ENCODE measurements at places on chromosomes 5 and 9. TPM values are rescaled to one million over a fixed set of nuclear protein-coding genes. Genes with fewer than 3 reads are reported as not detected.

GRCh38 chr5:177302354-177303110 lies 987 bp downstream of the RAB24 start:
- DNase-seq, result no peak

- DNase-seq, result no peak
These were observed 13.8 kb upstream of the ERGIC1 start for GRCh38 chr5:172820046-172820767.

FAM219A gene
- total RNA-seq, result 39.5 TPM

DNA sequence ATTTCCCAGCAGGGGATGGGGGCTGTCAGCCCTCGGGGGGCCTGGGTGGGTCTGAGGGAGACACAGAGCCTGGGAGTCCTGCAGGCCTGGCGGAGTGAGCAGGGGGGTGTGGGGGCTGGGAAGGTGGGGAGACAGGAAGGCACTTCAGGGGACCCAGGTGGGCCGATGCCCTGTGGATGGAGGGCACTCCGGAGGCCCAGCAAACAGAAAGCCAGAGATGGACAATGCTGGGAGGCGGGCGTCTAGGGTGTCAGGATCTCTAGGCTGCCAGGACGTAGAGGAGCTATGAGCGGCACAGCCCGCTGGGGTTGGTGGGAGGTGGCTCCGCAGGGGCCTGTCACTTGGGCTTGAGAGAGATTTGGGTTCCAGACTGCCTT lies 87.6 kb upstream of the COL5A1 start:
- DNase-seq, result no peak

FRMPD1 gene
- total RNA-seq, result not detected

- no peak for DNase-seq
These were observed 11.2 kb upstream of the CCDC152 start for GRCh38 chr5:42745426-42745825.

CHSY3 gene
- total RNA-seq, result 6.8 TPM

GRCh38 chr5:1561402-1561929 lies 37.7 kb upstream of the LPCAT1 start:
- no peak for DNase-seq

GRCh38 chr9:136135326-136136126 lies 16.9 kb upstream of the TMEM250 start:
- DNase-seq, result no peak

GRCh38 chr5:50593681-50594080 lies 72.8 kb upstream of the PARP8 start:
- no peak for DNase-seq

DNA sequence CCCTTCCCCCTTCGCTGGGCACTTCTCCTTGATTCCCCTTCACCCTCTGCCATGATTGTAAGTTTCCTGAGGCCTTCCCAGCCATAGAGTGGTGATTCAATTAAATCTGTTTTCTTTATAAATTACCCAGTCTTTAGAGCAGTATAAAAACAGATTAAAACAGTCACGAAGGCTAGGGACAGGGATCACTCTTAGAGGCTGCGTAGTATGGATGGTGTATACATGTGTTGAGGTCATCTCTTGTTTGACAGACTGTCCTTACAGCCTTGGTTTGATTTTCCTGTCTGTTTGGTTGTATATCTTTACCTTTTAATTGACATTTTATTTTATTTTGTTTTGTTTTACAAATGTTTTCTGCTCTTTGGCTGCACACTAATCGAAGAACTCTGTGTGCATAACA lies 1155.7 kb upstream of the CDH18 start:
- DNase-seq, result no peak

DNA sequence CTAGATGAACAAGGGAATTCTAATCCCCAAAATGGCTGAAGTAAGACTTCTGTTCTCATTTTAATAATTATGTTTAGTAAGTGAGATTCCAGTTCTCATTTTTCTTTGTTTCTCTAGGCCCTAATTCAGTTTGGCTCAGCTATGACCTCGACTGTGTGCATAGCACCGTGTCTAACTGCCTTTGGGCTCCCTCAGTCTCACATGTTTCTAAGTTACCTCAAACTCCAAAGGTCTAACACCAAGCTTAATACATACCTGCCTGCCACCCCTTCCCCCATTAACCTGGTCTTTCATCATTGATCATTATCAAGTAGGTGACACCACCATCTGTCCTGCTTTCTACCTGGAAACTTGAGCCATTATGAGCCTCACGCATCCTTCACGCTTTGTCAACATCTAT lies 273.2 kb downstream of the SAXO1 start:
- no peak for DNase-seq

DNA sequence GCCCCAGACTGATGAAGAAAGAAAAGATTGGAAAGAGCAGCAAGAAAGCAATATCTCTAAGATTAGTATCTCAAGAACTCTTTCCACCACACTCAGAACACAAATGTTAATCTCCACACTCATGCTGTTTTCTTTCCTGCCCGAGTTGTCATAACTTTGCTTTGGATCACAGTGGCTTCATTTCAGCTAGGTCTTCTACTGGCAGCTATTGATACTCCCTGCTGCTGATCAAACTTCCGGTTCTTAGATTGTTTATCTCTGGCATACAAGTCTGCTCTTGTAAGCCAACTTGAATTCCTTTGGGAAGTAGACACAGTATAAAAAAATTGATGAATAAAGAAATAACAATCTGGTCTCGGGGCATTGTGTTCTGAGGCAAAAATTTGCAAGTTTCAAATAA lies 77.7 kb upstream of the SPEF2 start:
- DNase-seq, result no peak

DNA sequence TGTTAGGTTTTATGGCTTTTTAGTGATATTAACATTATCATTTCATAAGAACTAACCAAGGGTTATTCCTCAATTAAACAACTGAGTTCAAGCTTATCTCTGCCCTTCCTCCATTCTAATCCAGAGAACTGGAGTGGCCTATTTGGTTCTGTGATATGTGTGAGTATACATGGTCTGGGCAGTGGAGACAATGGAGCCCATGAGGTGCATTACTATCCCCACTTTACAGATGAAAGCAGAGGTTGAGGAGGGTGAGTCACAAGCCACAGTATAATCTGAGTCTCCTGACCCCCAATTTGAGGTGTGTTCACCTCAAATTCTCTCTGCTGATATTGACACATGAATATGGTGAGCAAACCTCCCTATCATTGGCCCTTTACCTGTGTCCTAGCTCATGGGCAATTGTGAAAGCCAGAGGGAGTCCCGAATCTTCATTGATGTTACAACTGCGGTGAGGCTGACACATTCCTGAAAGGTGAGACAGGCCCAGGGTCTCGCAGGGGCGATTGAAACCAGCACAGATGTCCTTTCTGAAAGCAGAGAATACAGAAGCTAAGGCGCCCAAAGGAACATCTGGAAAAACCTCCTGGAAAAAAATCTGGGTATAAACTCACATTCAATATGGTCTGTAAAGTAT lies 217.2 kb downstream of the TARS1 start:
- no peak for DNase-seq

PCDHA1 gene
- total RNA-seq, result not detected

SLC45A2 gene
- total RNA-seq, result not detected
